Mucosa of gallbladder (tissue), 1 donor: ENCODE measurements at places on chromosomes 5 and 9.
A peak's percentile ranks its signal among the peaks of the same experiment; 100 is the strongest.

DNA sequence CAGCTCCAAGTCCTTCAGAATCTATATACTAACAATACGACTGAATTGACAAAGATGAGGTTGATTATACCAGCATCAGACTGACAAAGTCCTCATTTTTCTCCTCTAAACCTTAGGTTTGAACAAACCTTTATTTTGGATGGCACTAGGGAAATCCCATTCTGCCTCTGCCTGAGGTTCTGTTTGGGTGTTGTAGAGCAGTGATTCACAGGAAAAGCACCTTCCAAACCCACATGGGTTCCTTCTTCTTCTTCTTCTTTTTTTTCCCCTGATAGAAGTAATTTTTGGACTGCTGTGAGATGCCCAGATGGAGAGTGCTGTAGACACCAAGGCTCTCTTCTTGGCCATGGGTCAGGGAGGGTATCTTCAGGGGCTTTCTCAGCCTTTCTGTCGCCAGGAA, 164.9 kb upstream of the PAPPA start:
- DNase-seq: no peak

DNA sequence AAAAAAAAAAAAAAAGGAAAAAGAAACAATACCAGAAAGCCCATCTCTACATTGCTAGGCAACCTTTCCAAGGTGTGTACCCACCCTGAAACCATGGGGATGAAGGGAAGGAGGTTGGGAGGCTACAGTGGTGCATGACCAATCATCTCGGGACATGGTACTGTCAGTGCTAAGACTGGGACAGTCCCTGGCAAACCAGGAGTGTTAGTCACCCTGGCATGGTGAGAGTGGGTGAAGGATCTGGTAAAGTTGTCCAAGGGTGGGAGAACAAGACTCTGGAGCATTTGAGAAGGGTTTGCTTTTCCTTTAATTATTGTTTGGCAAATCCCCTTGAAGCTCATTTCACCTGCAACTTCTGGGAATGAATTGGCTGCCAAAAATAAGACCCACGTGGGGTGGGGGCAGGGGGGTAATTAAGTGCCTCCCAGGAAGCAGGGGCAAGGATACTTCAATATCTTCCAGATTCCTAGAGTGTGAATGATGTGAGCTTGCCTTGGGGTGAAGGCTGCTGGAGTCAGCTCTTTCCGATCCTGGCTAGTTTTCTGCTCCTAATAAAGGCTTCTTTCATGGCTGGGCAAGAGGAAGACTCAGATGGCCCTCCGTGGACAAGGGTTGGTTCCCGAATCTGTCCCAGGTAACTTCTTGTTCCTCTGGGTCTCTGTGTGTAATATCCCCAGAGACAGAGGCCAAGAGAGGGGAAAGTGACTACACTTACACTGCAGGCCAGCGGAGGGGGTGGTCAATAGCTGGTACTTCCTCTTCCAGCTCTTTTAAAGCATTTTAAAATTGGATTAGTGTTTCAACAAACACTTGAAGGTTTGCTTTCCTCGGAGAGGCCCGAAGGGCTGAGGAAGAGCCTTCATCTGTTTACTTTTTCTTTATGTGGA, 61.6 kb upstream of the SPRY4 start:
- no peak for DNase-seq

DNA sequence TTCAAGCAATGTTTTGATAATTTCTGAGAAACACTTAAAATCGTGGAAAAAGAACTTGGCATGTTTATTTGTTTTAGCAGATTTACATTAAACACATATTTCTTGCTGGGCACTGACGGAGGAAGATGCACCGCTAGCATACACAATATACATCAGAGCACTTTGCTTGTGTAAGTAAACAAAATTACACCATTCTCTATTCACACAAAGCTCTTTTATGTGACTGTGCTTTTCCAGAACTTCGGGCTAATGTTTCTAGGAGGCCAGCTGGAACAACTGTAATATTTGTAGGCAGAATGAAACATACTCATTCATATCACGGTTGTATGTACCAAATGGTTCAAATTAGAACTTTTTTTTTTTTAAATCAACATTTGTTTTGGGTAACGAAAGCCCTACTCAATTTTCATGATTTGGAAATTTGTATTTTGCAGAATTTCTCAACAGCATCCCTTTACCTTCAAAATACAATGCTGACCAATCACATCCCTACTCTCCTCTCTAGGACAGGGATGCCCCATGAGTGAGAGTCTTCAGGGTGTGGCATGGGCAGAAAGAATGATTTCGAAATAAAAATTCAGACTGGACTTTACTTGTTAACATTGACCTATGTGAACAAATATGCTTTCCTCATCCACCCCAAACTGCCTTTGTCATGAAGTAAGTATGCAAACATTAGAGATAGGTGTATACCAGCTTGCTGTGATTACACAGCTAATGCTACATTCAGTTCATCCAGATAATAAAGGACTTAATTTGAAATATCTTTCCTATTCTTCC, 425.1 kb downstream of the BNC2 start:
- no peak for DNase-seq

DNA sequence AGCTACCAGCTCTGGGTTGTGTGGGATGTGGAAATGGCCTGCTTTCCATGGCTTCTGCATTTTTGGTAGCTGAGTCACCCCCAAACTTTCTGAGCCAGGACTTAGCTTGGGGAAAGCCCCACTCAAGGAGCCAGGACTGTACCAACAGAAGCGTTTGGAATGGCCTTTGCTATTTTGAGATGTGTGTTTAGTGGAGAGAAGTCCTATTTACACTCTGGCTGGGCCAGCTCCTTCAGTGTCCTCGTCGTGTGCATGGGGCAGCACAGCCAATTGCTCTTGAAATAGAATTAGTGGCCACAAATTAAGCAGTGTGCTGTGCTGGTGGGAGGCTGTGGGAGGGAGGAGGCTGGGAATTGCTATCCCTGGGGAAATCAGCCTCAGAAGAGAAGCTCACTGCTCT, 51.6 kb downstream of the ENTREP1 start:
- DNase-seq: peak; percentile 40

DNA sequence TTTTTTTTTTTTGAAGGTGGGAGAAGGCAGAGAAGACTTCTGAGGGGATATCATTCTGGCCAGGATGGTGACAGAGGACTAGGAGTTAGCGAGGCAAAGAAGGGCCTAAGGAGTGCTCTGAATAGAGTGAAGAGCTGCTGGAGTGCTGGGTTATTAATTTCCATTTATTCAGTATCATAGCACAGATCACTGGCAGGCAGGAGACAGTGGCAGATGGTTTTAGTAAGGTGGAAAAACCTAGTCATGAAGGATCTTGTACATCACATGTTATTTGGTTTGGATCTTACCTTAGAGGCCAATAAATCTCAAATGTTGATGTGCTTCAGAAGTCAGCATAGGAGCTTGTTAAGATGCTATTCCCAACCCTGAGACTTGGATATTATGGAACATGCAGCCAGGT, 165.5 kb downstream of the TTLL11 start:
- DNase-seq: no peak

DNA sequence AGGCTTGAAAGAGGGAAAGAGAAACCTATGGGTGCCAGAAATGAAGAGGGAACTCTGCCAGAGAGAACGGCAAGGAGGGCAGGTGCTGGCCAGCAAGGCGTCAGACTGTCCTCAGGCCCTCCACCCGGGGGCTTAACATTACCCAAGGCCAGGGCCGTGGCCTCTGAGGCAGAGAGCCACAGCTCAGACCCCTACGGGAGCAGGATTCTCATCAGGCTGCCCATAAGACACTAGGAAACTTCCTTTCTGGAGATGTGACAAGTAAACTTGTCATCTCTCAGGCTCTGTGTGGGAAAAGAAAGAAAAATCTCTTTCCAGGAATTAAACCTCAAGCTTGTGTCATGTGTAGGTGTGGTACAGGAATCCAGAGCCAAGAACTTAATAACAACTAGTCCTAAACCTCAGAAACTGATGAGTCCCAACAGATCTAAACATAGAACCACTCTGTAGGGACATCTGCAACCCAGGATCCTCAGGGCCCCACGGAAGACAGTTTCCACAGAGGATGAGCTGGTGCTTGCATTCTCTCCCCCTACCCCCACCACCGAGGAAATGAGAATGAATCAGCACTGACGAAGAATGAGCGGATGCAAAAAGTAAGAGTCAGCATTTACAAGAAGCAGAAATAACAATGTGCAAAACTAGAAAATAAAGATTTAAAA, 74.3 kb downstream of the DCP2 start:
- no peak for DNase-seq

GRCh38 chr9:86176468-86176867, 77.1 kb upstream of the GOLM1 start:
- DNase-seq: no peak

- DNase-seq: no peak
Measured at GRCh38 chr5:95471487-95471886, 80.3 kb downstream of the FAM81B start.

GRCh38 chr5:133124891-133125290, 73.1 kb downstream of the HSPA4 start:
- DNase-seq: no peak

DNA sequence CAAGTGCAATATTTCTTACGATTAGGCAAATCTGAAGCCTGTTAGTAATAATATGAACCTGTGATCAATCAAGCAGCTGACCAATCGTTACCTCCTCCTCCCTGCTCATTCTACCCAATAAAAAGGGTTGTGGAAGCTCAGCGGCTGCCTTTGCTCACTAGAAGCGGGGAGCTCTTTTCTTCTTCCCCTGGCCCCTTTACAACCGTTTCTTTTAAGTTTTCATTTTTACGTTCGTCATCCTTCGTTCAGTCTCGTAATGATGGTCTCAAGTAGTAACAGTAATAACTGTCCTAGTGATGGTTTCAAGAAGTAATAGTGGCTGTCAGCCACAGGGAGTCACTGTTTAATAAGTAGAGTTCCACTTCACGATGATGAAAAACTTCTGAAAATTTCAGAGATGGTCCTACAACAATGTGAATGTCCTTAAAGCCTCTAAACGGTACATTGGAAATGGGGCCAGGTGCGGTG, 6.2 kb downstream of the UGT3A2 start:
- DNase-seq: no peak

DNA sequence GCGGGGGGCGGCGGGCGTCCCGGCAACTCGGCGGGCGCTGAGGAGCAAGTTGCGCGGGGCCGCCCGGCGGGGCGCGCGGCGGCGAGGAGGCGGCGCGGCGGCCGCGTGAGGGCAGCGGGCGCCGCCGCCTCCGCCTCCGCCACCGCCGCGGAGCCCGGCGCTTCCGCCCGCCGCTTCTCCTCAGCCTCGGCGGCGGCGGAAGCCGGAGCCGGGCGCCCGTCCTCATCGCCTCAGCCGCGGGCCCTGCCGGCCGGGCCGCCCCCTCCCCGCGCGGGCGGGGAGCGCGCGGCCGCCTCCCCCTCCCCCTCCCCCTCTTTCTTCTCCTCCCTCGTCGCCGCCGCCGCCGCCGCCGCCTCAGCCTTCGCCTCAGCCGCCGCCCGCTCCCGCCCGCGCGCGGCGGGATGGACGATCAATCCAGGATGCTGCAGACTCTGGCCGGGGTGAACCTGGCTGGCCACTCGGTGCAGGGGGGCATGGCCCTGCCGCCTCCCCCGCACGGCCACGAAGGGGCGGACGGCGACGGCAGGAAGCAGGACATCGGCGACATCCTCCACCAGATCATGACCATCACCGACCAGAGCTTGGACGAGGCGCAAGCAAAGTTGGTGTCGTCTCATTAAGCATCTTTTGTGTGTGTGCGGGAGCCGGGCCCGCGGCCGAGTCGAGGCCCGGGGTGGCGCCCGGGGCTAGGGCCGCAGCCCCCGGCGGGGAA, at the start of gene PBX3:
TSS of gene PBX3 (plus strand) at position 321 of the 712 bp plus-strand sequence.
- peak; percentile 44 for DNase-seq

DNA sequence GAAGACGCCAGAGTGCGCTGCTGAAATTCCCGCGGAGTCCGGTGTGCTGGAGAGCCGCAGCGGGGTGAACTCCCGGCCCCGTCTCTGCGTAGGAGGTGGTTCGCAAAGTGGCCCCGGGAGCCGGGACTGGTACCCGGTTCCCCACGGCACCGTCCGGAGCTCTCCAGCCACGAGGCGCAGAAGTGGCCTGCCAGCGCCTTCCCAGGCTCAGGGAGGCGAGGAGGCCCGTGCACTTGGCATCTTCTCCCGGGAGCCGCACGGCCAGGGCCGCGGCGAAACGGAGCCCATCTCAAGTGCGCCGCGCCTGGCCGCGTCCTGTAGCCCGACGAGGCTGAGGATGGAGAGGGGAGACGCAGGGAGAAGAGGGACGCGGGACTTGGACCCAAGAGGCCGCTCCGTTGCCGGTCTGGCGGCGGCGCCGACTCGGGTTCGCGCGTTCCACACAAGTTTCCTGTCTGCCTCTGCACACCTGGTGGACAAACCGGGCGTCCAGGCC, 1.1 kb upstream of the IRX1 start:
- DNase-seq: no peak

GRCh38 chr5:56588636-56589480, 226.5 kb upstream of the MAP3K1 start:
- no peak for DNase-seq
